ENCODE measurements at places on chromosomes 2 and 18.

DNA sequence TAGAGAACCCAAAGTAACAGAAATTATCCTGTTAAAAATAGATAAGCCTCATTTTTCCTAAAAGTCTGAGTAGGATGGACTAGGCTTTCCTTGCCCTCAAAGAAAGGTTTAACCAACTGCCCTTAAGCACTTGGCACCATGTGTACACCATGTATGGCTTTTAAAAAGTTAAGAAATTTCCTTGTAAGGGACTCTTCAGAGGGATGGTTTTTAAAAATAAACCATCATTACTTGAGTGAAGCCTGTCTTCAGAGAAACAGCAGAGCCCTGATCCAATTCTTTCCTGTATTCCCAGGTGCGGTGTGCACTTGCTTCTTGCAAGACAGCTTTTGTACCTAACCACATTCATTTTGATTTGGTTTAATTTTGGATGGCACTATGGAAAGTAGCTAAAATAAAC, 1.1 kb upstream of the NEMP2 start:
- no peak for DNase-seq

- DNase-seq, result no peak
These were observed 101.1 kb upstream of the SLC39A10 start for GRCh38 chr2:195555971-195556370.

DNA sequence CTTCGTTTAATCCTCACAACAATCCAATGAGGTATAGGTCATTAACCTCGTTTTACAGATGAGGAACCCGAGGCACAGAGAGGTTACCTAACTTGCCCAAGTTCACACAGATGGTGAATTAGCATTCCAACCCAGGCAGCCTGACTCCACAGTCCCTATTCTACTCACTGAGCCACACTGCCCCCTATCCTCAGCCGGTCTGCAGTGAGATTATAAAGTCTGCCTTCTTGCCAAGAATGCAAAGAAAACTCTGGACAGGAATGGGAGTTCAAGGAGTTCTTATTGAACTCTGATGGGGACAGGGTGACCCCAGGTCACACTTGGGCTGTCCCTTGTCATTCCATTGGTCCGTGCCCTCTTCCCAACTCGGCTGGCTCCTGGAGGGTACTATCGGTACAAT, 118.1 kb upstream of the MSH6 start:
- no peak for DNase-seq

GRCh38 chr2:103734911-103735310, 973.1 kb downstream of the TMEM182 start:
- no peak for DNase-seq

DNA sequence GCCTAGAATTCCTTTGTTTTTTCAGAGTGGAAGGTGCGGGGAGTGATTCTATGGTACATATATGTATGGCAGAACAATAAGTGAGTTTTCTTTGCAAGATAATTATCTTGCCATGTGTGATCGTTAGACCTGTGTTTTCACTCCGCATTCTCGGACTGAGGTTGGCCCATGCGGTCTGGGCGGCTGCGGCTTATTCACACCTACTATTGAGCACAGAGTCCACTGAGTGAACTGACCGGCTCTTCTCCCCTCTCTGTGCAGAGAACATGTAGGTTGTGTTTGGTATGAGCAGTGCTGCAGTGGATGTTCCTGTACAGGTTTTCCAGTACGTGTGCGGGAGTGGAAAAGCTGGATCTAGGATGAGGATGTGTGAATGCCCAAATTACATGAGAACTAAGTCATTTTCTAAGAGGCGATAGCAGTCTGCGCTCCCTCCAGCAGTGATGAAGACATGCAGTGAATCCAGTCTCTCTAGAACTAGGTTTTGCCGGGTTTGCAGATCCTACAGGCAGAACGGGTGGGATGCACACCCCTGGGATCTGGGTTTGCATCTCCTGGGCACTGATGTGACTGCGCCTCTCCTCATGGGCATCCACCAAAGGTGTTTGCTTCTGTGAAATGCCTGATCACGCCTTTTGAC, 27.1 kb downstream of the MTERF4 start:
- no peak for DNase-seq

- no peak for DNase-seq
These were observed 16.4 kb downstream of the MTCL1 start for GRCh38 chr18:8721716-8722115.

DNA sequence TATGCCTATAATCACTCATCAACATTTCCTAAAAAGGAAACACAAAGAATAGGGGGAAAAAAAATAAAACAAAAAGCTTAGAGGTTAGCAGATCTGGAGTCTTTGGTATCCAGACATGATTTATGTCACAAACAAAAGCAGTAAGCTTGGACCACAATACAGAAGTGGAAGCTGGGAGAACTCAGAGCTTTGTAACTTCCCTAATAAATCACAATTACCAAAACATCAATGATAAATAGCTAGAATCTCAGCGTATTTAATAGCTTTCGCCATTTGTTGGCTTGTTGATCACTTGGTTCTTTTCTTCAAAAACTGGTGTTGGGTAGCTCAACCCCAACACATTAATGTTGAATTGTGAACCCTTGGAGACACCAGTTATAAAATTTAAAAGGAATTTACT, 392.5 kb downstream of the IRS1 start:
- DNase-seq, result no peak

GRCh38 chr18:46731316-46731715, 25.5 kb downstream of the ST8SIA5 start:
- no peak for DNase-seq

GRCh38 chr2:55781542-55781941, 87.9 kb upstream of the PNPT1 start:
- DNase-seq, result no peak

- DNase-seq, result no peak
These were observed 28.3 kb upstream of the PEX13 start for GRCh38 chr2:60989259-60989658.

- DNase-seq, result no peak
These were observed 137.9 kb upstream of the PARD3B start for GRCh38 chr2:204407204-204408014.
